OCI-M1 (cell line): ENCODE measurements at places on chromosomes 7 and 10.
A peak's percentile ranks its signal among the peaks of the same experiment; 100 is the strongest.

GRCh38 chr7:66696774-66697191 lies 43.8 kb upstream of the RABGEF1 start:
- no peak for DNase-seq

DNA sequence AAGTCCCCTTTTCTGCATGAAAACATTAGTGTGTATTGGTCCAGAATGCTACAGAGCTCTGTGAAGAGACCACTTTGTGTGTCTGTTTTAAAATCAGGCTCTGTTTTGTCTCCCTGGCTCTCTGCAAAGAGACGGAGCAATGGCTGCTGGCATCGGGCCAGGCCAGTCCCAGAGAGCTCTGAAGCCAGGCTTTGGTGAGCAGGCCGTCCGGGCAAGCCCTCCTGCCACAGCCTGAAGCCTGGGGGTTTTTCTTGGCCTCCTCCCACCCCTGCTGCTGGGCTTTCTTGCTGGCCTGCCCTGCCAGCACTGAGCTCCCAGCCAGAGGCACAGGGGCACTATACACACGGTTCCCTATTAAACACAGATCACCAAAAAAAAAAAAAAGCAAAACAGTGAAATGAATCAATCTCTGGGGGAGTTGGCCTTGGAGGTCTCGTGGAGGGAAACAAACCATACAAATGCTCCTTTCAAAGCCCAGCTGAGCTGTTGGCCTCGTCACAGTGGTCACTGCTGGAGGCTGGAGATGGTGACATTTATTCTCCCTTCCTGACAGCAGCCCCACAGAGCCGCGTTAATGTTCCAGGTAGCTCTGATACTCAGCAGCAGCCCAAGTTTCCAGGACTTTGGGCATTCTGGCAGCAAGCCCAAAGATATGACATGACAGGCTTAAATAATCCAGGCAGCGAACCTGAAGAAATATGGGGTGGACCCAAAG lies 237.2 kb downstream of the TCF7L2 start:
- DNase-seq, result no peak

DNA sequence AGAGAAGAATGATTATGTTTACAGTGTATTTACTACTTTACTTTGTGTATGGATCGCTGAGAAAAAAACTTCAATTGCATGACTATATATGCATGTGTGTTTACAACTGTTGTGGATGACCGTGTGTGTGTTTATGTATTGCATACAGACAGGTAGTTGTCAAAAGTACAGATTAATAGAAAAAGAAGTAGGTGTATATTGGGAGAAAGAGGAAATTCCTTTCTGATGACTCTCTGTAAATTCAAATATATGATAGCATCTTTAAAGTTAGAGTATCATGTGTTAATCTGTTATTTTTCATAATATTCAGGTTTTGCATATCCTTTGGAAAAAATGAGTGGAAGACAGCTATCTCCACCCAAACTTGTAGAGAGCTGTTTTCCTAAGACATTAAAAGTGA lies 160.4 kb upstream of the AGR3 start:
- DNase-seq, result peak; percentile 6

GRCh38 chr10:55750458-55750857 lies 610.6 kb downstream of the ZWINT start:
- DNase-seq, result no peak

GRCh38 chr10:124719213-124719851 lies 24.8 kb downstream of the FAM53B start:
- peak; percentile 76 for DNase-seq
